ENCODE measurements at places on chromosomes 5 and 9.
A peak's percentile ranks its signal among the peaks of the same experiment; 100 is the strongest.

DNA sequence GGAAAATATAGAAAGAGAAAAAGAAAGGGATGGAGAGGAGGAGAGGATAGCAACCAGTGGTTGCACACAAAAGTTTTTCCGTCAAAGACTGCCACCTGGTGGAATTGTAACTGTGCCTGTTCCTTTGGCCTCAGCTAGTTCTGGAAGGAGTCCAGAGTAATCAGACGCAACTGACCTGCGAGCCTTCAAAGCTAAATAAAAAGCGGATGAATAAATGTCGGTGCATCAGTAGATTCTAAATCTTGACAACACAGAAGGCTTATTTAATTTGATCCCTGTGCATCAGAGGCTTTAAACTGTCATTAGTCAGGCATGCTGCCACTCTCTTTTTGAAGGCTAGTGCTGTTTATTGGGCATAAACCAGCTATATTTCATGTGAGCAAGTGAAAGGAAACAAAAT lies 132.9 kb upstream of the ACO1 start:
- DNase-seq: peak; percentile 50

DNA sequence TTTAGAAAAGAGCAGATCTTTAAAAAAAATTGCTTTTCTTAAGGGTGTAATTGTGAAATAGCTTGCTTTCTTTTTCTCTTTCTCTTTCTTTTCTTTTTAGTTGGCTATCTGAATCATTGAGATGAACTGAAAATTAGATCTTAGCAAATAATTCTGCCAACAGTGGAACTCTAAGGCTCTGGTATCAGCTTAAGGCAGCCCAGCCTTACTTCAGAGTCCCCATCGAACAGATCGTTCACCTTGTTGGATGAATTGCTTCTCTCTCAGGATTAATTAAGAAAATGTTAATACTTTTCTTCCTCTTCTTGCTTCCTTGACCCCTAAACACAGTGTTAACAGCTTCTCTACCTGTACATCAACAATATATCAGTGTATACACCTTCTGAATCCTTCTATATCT lies 92.1 kb downstream of the ZCCHC7 start:
- no peak for DNase-seq

DNA sequence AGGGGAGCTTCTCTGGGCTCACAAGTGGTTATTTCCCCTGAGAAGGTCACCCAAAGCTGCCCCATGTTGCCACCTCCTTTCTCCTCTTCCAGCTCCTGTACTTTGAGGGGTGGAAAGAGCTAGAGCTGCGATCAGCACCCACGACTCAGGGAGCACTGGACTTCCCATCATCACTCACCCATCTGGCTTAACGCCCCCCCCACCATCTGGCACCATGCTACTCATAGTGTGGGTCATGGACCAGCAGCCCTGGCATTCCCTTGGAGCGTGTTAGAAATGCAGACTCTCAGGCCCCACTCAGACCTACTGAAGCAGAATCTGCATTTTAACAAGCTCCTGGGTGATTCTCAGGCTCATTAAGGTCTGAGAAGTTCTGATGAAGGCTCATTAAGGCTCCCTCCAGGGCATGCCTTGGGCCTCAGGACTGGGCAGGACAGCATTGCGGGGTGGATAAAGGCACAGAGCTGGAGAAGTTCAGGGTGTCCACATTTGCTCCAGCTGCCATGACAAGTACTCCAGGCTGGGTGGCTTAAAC lies 67.3 kb downstream of the GALNT12 start:
- DNase-seq: no peak

- DNase-seq: no peak
Measured at GRCh38 chr5:144950996-144951395, 780.3 kb downstream of the KCTD16 start.

- DNase-seq: no peak
Measured at GRCh38 chr5:56640763-56641406, 174.5 kb upstream of the MAP3K1 start.

DNA sequence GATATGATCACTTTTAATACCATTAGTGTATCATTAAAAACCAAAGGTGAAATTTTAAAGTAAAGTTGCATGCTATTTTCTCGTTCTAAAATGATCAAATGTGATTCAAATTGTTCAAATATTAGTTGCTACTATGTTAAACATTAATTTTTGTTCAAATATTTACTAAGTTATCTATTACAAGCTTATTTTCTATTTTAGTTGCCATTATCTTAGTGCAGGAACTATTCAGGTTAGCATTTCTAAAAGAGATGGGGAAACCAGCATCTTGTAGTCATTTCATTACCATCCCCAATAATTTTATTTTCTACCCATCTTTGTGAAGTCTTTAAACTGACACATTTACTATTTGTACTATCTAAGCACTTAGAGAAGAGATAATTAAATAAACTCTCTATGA lies 166.0 kb downstream of the RFX3 start:
- DNase-seq: no peak

- DNase-seq: no peak
Measured at GRCh38 chr5:141484310-141484640, 555 bp upstream of the PCDHGC4 start.

DNA sequence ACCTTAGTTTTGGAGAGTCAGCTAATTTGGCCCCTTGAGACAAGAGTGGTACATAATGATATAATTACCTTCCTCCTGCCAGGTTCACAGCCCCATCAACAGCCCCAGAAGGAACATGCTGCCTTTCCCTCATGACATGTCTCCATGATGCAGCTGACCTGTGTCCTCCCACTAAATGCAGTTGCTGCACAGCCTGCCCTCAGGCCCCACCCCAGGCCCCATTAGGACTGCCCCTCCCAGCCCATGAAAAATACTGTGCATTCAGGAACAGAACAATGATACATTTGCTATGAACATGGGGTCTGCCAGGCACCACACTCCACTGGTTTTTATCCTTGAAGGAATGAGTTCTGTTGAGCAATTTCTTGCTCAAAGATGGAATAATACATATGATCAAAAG lies 176.4 kb downstream of the C5orf15 start:
- DNase-seq: no peak

DNA sequence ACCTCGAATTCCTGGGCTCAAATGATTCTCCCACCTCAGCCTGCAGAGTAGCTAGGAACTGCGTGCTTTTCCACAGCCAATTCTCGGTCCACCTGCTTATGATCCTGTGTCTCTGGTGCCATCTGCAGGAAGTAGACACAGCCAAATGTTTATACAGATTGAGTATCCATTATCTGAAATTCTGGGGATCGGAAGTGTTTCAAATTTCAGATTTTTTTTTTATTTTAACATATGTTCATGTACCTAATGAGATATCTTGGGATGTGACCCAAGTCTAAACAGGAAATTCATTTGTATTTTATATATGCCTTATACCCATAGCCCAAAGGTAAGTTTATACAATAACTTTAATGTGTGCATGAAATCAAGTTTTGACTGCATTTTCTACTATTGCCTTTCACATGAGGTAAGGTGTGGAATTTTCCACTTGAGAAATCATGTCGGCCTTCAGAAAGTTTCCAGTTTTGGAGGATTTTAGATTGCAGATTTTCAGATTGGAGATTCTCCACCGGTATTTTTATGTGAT lies 89.5 kb downstream of the ESM1 start:
- peak; percentile 54 for DNase-seq

DNA sequence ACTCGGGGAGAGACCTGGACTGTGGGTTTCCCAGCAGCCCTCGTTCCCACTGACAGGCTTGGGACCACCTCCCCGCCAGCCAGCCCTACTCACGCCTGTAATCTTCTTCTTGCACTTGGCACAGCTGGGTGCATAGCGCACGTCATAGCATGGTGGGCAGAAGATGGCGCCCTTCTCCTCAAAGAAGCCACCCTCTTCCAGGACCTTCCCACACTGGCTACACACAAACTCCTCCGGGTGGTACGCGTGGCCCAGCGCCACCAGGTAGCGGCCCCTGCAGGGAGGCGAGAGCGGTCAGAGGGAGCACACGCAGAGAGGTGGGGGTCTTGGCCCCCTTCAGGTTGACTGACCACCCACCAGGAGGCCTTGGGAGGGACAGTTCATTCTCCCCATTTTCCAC lies 9.4 kb downstream of the PDLIM7 start:
- DNase-seq: no peak

DNA sequence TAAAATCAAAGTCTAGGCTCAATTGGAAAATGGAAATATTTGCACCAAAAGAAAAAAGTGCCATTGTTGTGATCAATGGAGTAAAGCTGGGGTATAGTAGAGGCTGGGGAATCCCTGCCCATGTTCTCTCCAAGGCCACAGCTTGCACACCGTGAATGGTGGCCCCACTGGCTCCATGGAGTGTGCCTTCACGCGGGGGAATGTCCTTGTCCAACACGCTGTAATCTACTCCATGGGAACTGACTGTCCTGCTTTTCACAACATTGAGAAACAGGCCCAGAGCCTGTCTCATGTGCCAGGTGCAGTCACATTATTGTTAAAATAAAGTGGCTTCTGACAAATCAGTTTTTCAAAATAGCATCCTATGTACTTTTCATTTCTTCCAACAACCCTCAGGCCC lies 33.1 kb upstream of the ITGA2 start:
- DNase-seq: no peak

- DNase-seq: no peak
Measured at GRCh38 chr5:441996-442334, 1.0 kb upstream of the EXOC3 start.

DNA sequence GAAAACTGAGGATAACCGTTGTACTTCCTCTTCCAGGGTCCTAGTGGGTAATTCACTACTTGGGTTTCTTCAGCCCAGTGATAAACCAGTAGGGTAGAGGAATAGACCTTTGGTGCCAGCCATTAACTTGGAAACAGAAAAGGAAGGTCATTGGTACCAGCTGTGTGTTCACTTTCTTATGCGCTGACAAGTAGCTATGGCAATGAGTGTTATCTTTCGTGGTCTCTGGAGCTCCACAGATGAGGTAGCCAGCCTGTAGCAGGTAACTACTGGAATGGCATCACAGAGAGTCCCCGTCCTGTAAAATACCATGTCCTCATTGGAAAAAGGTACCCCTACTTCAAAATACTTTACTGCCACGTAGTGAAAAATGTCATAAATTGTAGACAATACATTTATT lies 2.3 kb downstream of the UHRF2 start:
- no peak for DNase-seq

DNA sequence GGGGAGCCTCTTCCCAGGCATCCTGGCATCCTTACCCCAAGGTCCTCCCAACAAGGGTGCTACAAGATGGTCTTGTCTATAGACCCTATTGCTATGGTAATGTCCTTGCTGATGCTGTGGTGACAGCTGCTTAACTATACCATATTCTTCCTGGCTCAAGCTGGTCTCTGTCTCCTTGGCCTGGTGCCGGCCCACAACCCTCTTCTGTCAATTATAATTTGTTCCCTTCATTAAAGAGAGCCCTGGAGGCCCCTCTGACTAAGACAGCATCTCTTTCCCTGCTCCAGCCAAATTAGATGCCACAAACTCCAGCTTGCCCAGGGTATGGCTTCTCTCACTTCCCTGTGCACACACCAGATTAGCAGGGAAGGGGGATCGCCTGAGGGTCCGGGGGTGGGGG lies 86.7 kb downstream of the PSD2 start:
- DNase-seq: no peak

- DNase-seq: no peak
Measured at GRCh38 chr5:145772466-145772865, 62.7 kb downstream of the PRELID2 start.

DNA sequence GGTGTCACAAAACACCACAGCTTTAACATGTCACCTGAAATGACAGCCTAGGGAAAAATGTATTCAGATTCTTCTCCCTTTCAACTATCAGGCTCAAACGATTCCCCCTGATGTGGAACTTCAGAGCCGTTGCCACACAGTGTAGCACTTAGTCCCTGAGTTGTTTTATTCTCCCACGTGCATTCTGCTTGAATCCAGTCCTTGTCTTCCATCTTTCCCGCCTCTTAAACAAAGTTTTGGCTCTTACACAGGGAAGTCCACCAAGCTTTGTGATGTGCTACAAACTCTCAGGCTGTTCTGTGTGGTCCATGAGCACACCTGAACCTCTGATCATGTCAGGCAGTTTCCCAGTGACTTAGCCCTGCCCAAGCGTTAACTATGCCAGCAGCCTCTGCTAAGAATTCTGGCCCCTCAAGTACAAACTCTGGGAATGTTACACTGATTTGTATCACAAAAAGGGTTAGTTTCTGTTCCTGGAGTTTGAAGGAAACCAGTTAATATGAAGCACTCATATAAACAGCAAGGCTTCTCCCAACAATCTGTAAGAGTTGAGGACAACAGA lies 45.8 kb upstream of the RNF38 start:
- DNase-seq: no peak

DNA sequence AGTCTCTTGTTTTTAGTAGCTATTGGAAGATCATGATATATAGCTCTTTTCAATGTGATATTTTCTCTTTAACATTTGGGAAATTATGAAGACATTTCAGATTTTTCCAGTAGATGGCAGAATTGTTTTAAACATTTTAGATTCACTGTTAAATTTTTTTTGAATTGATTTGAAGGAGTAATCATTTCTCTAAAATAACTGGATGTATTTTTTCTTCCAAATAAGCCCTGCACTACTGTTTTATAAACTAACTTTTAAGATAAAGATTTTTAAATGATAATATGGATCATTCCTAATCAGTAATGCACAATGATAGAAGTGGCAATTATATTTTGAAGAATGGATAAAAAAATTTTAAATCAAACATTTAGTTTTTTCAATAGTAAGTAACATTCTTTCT lies 14.2 kb downstream of the NDUFAF2 start:
- DNase-seq: peak; percentile 29

- peak; percentile 26 for DNase-seq
Measured at GRCh38 chr5:138869763-138870500, 5.2 kb downstream of the LRRTM2 start.

GRCh38 chr9:91720751-91721705 lies 229.0 kb downstream of the ROR2 start:
- no peak for DNase-seq

DNA sequence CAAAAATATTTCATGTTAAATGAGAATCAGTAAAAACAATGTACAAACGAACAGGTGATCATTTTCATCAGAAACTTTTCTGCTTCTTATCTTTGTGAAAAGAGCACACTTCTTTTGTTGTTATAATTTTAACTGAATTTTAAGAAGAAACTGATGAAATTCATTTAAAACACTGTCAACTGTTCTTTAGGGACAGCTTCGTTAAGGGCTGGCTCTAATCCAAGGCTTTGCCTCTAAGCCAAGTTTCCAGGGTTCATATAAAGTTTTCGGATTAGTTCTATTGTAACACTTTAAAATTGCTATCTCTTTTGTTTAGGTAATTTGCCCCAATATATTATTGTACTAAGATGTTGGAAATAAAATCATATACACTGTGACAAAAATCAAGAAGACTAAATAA lies 559.2 kb downstream of the TUSC1 start:
- DNase-seq: no peak

DNA sequence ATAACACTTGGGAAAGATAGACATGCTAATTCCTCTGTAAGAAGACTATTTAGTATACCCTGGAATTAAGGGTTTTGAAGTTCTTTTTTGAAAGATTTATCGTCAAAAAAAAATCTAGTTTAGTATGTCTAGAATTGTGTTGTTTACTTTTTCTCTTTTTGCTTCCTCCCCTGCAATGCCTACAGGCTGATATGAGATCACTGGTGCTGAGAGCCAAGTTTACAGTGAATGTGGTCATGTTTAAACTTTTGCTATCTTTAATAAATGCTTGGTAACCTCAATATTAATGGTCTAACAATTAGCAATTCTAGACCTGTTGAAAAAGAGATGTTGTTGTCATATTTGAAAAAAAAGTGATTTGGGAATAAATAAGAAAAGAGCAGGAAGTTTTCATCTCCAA lies 86.1 kb downstream of the CWC27 start:
- DNase-seq: no peak

GRCh38 chr9:118963674-118964073 lies 405.6 kb downstream of the BRINP1 start:
- no peak for DNase-seq
